CD4-positive, alpha-beta T cell treated with Interleukin-15 for 4 hours (primary cell): ENCODE measurements at places on chromosomes 6 and 20.
A peak's percentile ranks its signal among the peaks of the same experiment; 100 is the strongest.

DNA sequence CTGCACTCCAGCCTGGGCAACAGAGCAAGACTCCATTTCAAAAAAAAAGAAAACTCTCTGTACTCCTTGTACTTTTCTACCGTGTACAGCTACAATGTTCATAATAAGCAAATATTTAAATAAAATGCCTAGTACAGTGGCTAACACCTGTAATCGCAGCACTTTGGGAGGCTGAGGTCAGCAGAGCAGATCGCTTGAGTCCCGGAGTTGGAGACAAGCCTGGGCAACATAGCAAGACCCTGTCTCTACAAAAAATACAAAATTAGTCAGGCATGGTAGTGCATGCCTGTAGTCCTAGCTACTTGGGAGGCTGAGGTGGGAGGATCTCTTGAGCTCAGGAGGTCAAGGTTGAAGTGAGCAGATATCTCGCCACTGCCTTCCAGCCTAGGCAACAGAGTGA, 5.7 kb downstream of the NAPB start:
- no peak for DNase-seq

GRCh38 chr6:11847515-11848345, 69.1 kb upstream of the ADTRP start:
- no peak for DNase-seq

DNA sequence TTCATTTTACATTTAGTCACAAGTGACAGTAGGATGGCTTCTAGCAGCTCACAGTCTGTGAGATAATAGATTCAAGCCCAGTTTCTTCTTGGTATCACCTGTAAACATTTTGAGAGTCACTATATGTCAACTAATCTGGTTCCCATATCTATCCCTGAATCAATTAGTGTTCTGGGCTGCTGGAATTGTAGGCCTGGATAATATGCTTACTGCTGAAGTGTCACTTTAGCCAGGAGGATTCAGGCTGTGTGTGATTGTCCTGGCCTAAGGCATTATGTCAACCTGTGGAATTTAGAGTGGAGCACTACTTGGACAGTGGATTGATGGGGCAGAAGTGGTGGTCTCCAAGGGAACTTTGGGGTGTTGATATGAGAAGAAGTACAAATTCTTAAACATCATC, 1071.8 kb upstream of the CITED2 start:
- no peak for DNase-seq

GRCh38 chr20:37390891-37391525, 45.1 kb downstream of the SRC start:
- DNase-seq, result no peak

- DNase-seq, result no peak
These were observed 29.5 kb downstream of the FASTKD5 start for GRCh38 chr20:3130051-3130600.

DNA sequence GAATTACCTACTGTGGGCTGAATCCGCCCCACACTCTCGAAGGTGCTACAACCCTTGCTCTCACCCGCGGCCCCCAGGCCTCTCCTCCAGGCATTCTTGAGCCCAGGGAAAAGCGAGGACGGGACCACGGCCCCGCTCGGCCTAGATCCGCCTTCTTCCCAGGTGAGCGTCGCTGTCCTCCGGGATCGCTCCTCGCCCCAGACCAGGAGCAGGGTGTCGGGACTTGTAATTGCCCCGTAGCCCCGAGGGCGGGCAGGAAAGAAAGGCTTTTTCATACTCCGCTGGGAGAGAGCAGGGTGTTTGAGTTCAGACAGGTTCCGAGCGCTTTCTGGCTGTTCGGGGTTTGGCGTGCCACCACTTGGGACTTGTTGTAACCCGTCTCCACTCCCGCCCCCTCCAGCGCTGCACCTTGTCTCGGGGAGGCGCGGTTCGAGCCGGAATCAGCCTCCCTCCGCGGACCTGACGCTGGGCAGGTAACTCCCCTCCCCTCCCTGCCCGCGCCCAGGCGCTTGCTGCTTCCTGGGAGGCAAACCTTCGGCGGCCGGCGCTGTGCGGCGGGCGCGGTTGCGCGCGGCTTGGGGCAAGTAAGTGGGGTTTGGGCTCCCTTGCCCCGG, at the start of gene FAM83B:
TSS of gene FAM83B (plus strand) at position 529 of the 614 bp plus-strand sequence. CDS start 23,476 bp downstream, outside the sequence.
- DNase-seq, result no peak

DNA sequence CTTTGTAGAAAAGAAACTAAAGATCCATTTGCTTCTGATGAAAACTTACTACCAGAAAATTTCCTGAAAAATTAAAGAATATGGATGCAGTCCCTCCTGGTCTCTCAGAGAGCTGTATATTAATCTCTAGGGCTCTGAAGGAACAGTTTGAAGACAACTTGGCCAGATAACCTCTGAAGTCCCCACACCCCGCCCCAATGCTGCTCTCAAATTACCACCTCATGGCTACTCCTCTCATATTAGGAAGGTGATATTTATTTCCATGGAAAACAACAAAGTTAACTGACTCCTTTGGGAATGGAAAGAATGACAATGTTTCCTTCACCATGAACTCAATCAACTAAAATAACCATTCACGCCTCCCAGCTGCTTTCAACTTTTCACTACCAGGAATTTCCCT, 408.4 kb upstream of the FLRT3 start:
- no peak for DNase-seq

- DNase-seq, result no peak
These were observed 100.1 kb downstream of the ZFAND3 start for GRCh38 chr6:37919417-37920157.

DNA sequence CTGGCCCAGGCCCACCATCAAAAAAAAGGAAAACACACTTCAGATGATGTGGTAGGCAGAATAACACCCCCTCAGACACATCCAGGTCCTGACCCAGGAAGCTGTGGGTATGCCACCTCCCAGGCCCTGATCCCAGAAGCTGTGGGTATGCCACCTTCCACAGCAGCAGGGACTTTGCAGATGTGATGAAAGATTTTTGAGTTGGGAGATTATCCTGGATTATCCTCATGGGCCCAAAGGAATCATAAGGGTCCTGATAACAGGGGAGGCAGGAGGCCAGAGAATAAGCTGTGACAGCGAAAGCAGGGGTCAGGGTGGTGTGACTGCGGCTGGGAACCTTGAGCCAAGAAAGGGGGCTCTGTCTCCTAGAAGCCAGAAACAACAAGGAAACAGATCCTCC, 55.0 kb downstream of the BMP7 start:
- no peak for DNase-seq

DNA sequence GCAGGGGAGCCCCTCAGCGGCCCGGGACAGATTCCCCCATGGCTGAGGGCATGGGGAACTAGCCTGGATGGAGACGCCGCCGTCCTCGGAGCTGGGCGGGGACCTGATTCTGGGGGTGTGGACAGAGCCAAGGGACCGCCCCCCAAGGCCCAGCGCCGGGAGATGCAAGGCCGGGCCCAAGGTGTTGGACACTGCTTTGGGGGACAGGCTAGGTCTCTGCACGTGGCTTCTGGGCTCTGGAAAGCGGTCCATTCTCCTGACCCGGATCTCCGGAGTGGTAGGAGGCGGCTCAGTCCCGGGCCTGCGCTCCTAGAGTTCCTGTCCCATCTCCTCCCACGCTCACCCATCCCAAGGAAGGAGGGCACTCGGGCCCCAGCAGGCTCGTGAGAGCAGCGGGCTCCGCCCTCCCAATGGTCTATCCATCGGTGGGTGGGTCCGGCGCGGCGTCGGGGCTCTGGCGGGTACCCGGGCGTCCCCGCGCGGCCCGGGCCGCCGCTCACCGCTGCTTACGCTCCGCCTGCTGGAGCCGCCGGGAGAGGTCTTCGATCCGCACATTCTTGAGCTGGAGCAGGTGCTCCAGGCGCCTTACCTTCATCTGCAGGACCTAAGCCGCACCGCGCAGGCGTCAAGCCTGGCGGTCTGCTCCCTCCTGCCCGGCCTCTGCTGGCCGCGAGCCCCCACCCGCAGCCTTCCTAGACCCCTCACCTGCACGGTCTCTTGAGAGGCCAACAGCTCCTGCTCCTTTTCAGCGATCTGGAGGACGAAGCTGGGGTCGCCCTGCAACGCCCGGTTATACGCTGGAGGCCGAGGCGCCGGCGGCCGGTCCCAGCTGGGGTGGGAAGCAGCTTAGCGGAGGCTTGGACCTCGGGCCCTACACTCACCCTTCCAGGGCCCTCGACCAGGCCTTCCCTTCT, 3.3 kb downstream of the SPEF1 start:
- peak; percentile 38 for DNase-seq

DNA sequence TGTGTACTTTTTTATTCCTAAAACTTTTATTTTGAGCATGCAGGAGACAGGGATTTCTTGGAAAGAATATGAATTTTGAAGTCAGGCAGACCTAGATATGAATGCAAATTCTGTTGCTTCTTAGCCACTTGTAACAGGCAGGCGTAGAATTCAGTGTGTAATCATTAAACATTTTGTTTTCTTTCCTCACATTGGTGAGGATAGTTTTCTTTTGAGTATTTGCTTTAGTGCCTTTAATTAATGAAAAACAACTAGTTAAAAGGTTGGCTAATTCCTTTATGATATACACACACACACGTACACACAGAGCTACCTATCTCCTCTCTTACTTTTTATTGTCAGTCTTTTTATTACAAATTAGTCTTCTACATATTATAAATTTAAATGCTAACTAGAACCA, 342.3 kb downstream of the CDKAL1 start:
- no peak for DNase-seq

- DNase-seq, result no peak
These were observed 242.2 kb upstream of the RREB1 start for GRCh38 chr6:6865611-6866010.

GRCh38 chr20:4838526-4838925, 116.8 kb downstream of the PRND start:
- no peak for DNase-seq

GRCh38 chr6:159499034-159499433, 194.0 kb downstream of the SOD2 start:
- no peak for DNase-seq
